ENCODE measurements at places on chromosomes 2 and 18.

DNA sequence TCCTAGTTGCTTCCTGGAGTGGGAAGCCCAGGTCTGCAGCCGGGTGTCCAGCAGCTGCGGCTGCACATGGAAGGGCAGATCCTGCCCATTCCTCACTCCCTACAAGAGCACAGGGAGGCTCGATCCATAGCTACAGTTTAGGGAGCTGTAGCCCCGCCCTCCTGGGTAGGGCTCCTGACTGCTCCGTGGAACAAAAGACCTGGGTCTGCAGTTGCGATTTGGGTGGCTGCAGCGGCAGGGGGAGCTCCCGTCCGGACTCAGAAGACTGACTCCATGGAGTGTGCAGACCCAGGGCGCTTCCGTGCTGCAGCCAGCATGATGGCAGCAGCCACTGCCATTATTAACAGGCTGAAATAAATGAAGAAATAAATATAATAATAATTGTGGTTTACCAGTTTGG lies 157.3 kb downstream of the CTNNA2 start:
- no peak for DNase-seq

DNA sequence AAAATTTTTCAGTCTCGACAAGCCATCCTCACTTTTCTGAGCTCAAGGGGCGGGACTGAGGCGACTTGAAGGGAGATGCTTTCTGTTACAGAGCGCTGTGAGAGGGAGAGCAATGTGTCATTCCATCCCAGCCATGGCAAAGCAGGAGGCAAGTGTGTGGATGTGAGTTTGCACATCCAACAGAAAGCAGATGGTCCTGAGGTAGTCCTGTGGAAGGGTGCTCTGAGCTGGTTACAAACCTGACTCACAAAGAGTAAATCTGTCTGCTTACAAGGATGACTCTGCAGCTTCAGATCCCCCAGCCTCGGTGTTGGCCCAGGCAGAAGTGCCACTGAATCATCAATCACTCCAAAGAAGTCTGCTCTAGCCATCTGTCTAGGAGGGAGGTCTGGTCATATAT lies 482.0 kb upstream of the DCC start:
- no peak for DNase-seq

GRCh38 chr2:110735366-110735765 lies 3.0 kb downstream of the ACOXL start:
- no peak for DNase-seq

DNA sequence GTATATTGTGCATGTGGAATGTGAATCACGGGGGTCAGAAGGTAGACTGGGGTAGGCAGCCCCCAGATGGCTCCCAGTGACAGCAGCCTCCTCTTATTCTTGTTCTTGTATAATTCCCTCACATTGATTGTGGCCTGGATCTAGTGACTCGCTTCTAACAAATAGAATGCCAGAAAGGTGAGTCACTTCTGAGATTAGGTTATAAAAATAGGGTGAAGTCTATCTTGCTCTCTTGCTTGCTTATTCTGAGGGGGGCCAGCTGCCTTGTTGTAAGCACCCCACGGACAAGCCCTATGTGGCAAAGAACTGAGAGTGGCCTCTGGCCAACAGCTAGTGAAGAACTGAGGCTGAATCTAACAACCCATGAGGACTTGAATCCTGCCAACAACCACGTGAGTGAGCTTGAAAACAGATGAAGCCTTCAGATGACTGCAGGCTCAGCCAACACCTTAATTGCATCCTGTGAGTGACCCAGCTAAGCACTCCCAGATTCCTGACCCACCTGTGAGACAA lies 15.6 kb upstream of the RMND5A start:
- no peak for DNase-seq

DNA sequence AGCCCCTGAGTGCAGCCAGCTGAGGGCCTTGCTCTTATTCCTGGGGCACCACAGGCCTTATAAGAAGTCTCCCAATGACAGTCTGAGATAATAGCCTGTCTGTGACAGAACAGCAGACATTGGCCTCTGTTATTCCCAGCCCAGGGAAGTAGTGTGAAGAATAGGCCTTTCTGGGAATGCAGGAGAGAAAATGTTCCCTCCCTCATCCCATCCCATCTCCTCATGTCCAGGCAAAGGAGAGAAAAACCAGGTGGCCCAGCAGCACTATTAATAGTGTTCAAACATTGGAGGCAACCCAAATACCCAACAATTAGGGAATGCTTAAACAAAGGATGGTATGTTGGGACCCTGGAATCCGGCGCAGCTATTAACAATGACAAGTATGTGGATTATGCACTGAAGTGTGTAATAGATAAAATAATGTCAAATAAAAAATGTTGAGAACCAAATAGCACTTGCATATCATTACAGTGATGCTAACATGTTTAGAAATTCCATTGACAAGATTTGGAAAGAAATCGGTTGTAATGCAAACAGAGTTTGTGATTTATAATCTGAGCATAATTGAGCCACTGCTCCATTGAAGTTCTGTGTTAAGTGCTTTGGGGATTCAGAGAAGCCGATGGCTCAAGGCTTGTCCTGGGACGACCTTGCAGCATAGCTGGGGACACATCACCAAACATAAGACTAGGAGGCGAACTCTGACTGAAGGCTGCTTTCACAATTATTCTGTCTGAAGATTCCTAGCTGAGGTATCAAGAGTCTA lies 69.3 kb downstream of the LBH start:
- DNase-seq: no peak

GRCh38 chr2:11385216-11385615 lies 40.8 kb upstream of the ROCK2 start:
- DNase-seq: no peak

All from stimulated activated CD8-positive, alpha-beta memory T cell treated with anti-CD3 and anti-CD28 coated beads, Interleukin-4, amount 100 ng/mL, for 24 hours (primary cell).